ENCODE measurements at places on chromosomes 4 and X.
A peak's percentile ranks its signal among the peaks of the same experiment; 100 is the strongest.

GRCh38 chr4:78558410-78558809 is 6.8 kb downstream of the ANXA3 start:
- no peak for DNase-seq

DNA sequence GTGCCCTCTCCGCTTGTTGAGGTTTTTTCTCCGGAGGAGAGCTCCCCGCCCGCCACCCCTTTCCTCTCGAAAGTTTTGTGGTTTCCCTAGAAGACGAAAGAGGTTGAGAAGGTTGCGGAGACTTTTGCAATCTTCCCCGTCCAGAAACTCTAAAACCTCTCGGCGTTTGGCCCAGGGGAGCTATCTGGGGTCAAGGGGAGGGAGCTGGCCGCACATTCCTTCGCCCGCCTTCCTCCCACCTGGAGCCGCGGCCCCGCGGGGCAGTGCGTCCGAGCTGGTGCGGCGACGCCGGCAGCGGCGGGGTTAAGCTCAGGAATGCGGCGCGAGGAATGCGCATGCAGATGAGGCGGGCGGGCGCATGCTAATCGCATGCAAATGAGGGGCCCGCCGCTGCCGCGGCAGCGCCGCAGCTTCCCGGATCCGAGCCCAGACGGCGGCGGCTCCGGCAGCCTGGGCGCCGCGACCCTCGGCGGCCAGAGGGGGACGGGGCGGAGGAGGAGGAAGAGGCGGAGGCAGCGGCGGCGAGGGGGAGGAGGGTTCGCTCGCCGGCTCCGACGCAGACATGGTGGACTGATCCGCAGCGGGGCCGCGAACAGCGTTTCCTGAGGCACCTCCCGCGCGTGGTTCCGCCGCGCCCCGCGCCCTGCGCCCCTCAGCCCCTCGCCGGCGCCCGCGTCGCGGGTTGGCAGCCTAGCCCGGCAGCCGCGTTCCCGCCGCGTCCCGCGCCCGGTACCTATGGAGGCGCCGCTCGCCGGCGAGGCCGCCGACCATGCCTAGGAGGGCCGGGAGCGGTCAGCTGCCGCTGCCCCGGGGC is at the start of gene WWC2:
WWC2 (plus strand) TSS at position 535 of the 814 bp plus-strand sequence; CDS start at position 770, 235 bp downstream.
- peak; percentile 52 for DNase-seq

GRCh38 chr4:101707596-101707995 is 82.9 kb upstream of the BANK1 start:
- no peak for DNase-seq

GRCh38 chr4:104942990-104943743 is 203.5 kb upstream of the TET2 start:
- peak; percentile 81 for DNase-seq

DNA sequence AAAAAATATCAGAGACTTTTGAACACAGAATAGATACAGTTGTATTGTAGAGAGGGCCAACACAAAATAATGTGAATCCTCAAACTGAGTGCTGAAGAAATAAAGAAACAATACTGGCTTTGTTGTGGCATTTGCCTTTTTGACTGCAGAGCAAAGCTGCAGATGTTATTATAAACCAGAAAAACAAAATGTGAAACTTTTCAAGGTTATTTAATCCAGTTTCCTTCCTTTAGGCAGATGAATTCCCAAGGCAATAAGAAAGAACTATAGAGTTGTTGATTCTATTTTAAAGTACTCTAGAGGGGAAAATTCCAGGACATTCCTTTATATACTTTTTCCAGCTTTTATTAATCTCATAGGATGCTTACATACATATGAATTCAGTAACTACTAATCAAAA is 186.8 kb downstream of the NDST4 start:
- no peak for DNase-seq

DNA sequence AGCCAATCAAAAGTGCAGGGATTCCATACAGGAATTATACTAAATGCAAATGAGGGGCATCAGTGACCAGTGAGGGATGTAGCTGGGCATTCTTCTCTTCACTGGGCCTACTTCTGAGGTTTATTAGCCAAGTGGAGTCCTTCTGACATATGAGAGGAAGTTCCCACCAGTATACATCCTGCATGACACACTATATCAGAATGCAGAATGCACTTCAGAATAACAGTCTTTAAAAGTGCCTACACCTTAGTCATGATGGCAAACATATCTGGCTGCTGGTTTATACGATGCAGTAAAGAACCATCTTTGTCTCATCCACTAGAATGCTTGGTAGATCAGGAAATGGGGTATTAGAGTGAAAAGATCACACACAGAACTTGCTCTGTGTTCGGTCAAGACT is 180.3 kb upstream of the PPARGC1A start:
- no peak for DNase-seq

GRCh38 chrX:148555101-148555500 is 54.7 kb downstream of the AFF2 start:
- DNase-seq = no peak

Measured in activated CD8-positive, alpha-beta T cell treated with anti-CD3 and anti-CD28 coated beads, Interleukin-2, amount 10 ng/mL, durations not matched to agents 7 days and 5 days (primary cell).